Activated CD4-positive, alpha-beta T cell treated with anti-CD3 and anti-CD28 coated beads for 24 hours (primary cell): ENCODE measurements at places on chromosomes 13 and 19.

- DNase-seq: no peak
Observed at GRCh38 chr13:75702476-75702875, 66.3 kb downstream of the LMO7 start.

DNA sequence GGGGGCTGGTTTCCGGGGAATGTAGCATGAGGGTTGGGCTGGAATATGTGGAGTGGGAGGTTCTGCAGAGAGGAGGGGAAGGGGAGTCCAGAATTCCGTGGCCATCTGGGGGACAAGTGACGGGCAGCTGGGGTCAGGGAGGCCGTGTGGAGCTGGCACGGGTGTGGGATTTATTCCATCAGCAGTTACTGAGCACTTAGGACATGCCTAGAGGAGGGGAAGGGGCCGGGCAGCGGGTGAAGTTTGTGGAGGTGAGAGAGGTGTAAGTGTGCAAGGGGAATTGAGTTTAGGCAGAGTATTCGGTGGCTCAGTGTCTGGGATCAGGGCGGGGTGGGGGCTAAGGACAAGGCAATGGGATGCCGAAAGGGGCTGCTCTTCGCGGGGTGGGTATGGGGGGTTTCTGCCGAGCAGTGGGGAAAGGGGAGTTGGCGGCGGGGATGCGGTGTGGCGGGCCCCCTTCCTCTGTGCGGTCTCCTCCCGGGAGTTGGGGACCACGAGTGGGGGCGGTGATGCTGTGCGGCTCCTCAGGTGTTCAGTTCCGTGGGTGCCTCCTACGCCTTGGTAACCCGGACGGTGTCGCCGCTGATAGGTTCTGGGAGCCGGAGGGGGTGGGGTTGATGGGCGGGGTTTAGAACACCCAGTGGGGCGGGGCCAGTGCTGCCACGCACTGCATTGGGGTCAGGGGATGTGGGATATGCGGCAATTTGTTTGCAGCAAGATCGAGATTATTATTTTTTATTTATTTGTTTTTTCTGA, 5.4 kb downstream of the CCDC61 start:
- no peak for DNase-seq

- DNase-seq: no peak
Observed at GRCh38 chr13:101453784-101454201, 1.3 kb downstream of the ITGBL1 start.

- no peak for DNase-seq
Observed at GRCh38 chr13:100434010-100434763, 154.4 kb downstream of the GGACT start.

DNA sequence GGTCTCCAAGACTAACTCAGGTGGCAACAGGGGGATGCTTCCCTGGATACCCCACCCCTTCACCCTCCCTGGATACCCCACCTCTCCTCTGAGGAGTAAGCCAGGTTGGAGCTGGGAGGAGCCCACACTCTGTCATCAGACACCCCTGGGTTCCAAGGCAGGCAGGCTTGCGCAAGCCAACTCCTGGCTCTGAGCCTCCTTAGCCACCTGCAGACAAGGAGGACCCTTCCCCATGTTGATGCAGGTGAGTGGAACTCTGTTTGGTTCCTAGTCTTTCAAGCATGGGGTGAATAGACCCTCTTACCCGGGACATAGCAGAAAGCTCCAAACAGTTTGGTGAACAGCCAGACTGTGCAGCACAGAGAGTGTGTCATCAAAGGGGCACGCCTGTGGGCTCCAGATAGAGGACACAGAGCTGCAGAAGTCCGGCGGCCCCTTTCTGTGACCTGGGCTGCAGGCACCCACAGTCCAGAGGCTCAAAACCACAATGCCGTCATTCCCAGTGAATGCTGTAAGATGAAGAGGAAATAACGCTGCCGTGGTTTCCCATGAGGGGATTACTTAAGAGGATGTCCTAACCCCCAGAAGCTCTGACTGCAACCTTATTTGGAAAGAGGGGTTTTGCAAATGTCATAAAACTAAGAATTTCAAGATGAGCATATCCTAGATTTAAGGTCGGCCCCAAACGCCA, 12.1 kb upstream of the HAS1 start:
- no peak for DNase-seq

DNA sequence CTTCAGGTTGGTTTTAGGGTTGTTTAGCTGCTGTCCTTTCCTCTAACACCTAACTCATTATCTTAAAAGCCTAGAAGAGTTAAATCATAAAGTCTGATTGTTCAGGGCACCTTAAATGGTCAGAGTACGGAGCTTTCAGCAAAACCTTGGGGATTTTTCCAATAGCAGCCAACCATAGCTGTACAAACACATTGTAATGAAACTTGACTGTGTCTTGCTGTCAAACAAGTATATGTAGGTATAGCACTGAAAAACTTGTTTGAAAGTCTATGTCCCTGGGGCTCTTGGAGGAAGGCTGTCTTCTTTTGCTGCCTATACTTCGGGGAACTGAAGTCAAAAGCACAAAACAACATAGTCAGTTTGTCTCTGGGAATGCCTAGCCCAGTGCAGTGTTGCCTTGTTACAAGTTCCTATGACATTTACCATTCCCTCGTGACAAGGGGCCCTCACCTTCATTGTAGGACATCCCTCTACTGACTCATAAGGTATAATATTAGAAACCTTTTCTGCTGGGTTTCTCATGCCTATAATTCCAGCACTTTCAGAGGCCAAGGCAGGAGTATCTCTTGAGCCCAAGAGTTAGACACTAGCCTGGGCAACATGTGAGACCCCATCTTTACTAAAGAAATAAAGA, 474.5 kb upstream of the NBEA start:
- no peak for DNase-seq

DNA sequence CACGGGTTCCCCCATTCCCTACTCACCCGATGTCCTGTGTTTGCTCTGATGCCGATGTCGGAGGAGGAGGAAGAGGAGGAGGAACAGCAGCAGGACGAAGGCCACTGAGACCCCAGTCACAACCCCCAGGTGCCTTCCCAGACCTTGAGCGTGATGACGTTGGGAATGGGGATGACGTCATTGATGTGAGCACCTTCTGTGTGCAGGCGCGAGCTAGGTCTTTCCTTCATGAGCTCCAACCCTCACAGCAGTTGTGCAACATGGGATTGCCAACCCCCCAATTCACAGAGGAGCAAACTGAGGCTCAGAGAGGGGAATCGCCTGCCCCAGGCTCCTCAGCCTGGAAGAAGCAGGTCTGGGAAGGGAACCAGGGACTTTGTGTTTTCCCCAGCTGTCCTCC, 4.2 kb downstream of the LILRB5 start:
- no peak for DNase-seq

DNA sequence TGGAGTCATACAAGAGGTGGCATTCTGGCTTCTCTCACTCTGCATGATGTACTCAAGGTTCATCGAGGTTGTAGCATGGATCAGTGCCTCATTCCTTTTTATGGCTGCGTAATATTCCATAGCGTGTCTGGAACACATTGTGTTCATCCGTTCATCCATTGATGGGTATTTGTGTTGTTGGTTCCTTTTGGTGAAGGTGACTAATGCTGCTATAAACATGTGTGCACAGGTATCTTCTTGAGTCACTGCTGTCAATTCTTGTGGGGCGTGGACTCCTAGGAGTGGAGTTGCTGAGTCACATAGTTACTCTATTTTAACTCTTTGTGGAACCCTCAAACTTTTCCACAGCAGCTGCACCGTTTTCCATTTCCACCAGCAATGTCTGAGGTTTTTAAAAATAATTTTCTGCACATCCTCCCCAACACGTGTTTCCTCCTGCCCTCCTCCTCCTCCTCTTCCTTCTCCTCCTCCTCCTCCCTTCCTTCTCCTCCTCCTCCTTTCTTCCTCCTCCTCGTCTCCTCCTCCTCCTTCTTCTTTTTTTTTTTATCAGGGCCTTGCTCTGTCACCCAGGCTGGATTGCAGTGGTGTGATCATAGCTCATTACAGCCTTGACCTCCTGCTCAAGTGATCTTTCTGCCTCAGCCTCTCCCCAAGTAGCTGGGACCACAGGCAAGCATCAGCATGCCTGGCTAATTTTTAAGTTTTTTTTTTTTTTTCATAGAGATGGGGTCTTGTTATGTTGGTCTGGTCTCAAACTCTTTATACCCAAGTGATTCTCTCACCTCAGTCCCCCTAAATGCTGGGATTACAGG, 2.0 kb upstream of the TMEM221 start:
- peak; percentile 36 for DNase-seq

- no peak for DNase-seq
Observed at GRCh38 chr19:35126624-35126959, 8.3 kb downstream of the LGI4 start.

DNA sequence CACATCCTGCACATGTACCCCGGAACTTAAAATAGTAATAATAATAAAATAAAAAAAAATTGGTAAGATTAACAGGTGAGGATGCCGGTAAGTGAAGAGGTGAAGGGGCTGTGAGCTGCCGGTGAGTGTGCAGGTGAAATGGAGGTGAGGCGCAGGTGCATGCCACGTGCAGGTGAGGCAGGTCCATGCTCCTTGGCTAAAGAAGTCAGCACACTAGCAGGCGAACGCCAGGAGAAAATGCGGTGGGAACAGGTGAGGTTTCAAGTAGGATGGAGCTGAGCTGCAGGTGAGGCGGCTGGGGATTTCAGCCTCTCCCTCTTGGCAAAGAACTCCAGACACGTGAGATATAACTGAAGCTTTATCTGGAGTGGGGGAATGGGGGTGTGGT, 7.5 kb upstream of the TNFSF14 start:
- no peak for DNase-seq

- no peak for DNase-seq
Observed at GRCh38 chr13:62296812-62297211, 881.2 kb upstream of the PCDH20 start.

DNA sequence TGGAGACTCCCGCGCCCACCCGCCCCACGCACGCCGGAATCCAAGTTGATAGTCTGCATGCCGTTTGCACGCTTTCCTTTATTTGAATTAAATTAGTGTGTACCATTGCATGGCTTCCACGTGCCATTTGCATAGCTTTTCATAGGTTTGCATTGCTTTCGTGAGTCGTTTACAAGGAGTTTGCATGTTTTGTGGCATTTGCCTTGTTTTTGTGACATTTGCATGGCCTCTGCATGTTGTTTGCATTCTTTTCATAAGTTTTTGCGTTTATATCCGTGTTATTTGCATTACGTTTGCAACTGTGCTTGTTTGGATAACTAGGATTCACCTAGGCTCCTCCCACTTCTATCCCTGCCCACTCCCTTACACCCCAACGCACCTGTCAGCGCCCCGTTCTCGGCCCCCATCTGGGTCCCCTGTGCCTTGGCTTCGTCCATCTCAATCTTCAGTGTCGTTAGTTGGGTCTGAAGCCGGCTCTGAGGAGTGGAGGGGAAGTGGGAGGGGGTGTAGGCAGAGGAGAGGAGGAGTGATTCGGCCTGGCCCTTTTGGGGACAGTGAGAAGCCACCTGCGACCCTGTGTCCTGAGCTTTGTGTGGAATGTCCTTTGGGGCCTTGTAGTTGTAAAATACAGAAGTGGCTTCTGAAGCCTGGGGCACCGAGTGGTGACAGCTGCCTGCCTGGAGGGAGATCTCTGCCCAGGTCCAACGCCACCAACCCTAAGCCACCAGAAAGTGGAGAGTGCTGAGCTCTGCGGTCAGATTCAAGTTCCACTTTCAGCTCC, 2.4 kb downstream of the CCDC194 start:
- DNase-seq: no peak

DNA sequence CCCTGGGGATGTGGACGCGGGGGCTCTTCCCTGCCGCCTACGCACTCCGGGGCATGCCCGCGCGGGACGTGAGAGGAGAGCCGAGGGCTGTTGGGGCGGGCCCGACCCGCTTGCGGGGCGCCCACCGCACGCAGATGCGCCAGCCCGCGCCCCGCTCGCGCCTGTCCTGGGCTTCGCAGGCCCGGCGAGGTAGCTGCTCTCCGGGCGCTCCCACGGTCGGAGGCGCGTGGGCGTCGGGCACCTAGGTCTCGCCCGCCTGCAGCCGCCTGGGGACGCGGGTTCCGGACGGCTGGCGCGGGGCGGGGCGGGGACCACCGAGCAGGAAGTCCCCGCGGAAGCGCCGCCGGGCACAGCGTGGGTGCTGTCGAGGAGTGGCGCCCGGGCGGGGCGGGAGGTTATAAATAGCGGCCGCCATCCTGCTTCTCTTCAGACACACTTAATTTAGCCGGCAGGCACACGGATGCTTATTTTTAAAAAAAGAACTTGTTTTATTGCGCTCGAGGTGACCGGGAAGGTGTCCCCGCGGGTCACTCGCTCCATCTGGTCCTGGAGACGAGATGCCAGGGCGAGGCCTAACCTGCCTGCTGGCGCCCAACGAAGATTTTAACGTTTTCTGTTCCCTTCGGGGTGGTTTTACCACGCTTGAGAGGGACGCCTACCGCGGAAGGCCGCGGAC, 561 bp upstream of the GJA3 start:
- no peak for DNase-seq

- no peak for DNase-seq
Observed at GRCh38 chr19:47464675-47465419, 6.8 kb downstream of the SLC8A2 start.

DNA sequence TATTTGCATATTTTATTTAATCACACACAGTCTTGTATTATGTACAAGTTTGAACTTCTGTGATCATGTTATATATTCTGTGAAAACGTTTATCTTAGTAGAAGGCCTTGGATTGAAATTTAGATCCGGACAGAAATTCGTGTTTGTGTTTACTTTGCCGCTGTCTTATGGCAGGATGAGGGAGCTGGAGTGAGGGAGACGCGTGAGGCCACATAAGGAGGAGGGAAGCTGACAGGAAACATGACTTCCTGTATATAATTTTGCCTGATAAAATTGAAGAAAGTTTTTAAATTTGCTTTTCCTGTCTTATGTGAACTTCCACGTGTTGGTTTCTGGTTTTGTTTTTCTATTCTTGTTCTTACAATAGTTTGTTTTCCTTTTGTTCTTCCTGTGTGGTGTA, 200.2 kb downstream of the MTUS2 start:
- no peak for DNase-seq

DNA sequence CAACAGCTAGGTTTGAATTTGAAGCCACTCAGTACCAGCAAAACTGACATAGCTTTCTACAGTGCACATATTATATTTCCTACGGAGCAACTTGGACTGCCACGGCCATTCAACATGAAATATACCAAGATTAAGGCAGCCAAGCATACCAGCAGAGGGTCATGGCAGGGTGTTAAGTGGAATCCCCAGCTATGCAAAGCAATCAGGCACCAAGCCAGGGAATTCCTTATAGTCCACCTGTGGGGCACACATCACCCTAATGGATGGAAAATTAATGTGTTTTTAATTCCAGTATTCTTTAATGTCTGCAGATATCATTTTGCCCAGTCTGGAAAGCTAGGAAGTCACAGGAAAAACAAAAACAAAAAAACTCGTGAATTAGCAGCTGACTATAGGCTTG, 1190.3 kb downstream of the EFNB2 start:
- no peak for DNase-seq

GRCh38 chr13:39635564-39635963, 19.9 kb upstream of the COG6 start:
- no peak for DNase-seq

DNA sequence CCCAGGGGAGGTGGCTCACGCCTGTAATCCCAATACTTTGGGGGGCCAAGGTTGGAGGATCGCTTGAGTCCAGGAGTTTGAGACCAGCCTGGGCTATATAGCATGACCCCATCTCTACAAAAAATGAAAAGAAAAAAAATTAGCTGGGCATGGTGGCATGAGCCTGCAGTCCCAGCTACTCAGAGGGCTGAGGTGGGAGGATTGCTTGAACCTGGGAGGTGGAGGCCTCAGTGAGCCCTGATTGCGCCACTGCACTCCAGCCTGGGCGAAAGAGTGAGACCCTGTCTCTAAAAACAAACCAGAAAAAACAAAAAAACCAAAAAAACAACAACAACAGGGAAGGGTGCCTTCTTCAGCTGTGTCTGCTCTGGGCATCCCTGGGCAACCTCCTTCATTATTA, 499 bp upstream of the MYO1F start:
- DNase-seq: no peak

- no peak for DNase-seq
Observed at GRCh38 chr13:98398581-98398980, 178.3 kb downstream of the STK24 start.
